ENCODE measurements at places on chromosomes 12 and 14.
A peak's percentile ranks its signal among the peaks of the same experiment; 100 is the strongest.

DNA sequence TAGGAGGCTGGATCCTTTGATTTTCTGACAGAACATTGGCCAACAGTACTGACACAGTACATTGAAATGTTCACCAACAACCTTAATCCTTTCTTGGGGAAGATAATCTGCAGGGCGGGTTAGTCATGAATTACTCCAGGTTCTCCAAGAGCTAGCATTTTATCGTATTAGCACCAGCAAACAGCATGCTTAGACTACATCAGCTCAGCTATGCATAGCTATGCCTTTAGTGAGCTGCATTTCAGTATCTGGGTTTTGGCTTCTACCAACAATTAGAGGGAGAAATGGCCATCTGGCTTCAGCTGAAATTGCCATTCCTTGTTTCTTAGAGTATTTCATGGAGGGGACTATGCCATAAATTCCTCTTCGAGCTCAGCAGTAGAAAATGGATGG, 33.8 kb downstream of the SAMD4A start:
- H3K27me3 ChIP-seq = peaks cover 3% of the 10 kb centered on the region
- H3K36me3 ChIP-seq = no peaks in the 10 kb centered on the region
- H3K27ac ChIP-seq = no peak overlapping the region
- no peak for DNase-seq

- H3K4me3 ChIP-seq = no peak overlapping the region
- DNase-seq = no peak
- H3K27ac ChIP-seq = no peak overlapping the region
- no peaks in the 10 kb centered on the region for H3K27me3 ChIP-seq
Observed at GRCh38 chr12:1421091-1421846, 173.1 kb downstream of the FBXL14 start.

DNA sequence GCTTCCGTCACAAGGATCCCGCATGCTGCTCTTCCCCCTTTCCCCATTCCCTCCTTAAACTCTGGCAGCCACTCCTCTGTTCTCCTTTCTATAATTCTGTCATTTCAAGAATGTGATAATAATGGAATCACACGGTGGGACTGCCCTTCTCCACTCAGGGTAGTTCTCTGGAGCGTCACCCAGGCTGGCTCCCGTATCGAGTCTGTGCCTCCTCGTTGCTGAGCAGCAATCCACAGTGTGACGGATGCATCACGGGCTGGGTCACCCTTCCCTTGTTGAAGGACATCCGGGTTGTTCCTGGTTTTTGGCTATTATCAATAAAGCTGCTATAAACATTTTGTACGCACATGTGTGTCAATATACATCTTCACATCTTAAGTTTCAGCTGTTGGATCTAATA, 5.7 kb upstream of the SYNE3 start:
- H3K4me1 ChIP-seq = peaks cover 93% of the 10 kb centered on the region
- peak overlapping the region; percentile 98 for H3K27ac ChIP-seq
- H3K27me3 ChIP-seq = no peaks in the 10 kb centered on the region
- H3K36me3 ChIP-seq = no peaks in the 10 kb centered on the region
- no peak for DNase-seq

- no peak for DNase-seq
- no peak overlapping the region for H3K4me3 ChIP-seq
- H3K4me1 ChIP-seq = peaks cover 7% of the 10 kb centered on the region
Observed at GRCh38 chr14:21317398-21317797, 37.5 kb downstream of the RPGRIP1 start.

- peaks cover 13% of the 10 kb centered on the region for H3K4me1 ChIP-seq
- H3K4me3 ChIP-seq = no peak overlapping the region
- peaks cover 2% of the 10 kb centered on the region for H3K36me3 ChIP-seq
- H3K27ac ChIP-seq = no peak overlapping the region
- H3K27me3 ChIP-seq = peaks cover 21% of the 10 kb centered on the region
Observed at GRCh38 chr12:12167847-12168246, 97.1 kb downstream of the BCL2L14 start.

DNA sequence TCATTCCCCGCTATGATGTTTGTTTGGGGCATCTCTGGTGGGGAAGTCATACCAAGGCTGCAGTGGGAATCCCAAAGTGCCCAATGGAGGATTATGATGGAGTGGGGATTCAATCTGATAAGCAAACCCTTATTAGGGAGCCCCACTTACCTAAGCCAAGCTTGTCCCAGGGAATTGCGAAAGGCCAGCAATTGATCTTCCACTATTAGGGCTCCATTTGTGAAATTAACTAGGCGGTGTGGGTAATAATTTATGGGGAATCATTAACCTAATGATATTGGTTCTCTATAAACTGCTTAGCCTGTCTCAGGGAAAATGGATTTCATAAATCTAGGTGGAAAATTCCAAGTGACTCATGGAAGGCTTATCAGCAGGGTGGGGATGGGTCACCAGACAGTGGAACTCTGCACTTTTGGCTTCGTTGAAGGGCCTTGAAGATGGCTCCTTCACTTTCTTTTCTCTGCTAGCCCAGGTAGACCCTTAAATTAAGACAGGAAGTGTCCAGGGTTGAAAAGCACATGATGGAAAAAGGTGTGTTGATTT, 113.0 kb upstream of the WSCD2 start:
- no peaks in the 10 kb centered on the region for H3K4me1 ChIP-seq
- no peak overlapping the region for H3K27ac ChIP-seq
- H3K36me3 ChIP-seq = no peaks in the 10 kb centered on the region
- no peak overlapping the region for H3K4me3 ChIP-seq
- peaks cover 39% of the 10 kb centered on the region for H3K27me3 ChIP-seq

GRCh38 chr12:73599268-73599667, 938.4 kb upstream of the ATXN7L3B start:
- H3K27me3 ChIP-seq = no peaks in the 10 kb centered on the region
- H3K36me3 ChIP-seq = no peaks in the 10 kb centered on the region
- H3K27ac ChIP-seq = no peak overlapping the region
- H3K4me3 ChIP-seq = no peak overlapping the region
- no peaks in the 10 kb centered on the region for H3K4me1 ChIP-seq
